ENCODE measurements at places on chromosomes 16 and 17.

DNA sequence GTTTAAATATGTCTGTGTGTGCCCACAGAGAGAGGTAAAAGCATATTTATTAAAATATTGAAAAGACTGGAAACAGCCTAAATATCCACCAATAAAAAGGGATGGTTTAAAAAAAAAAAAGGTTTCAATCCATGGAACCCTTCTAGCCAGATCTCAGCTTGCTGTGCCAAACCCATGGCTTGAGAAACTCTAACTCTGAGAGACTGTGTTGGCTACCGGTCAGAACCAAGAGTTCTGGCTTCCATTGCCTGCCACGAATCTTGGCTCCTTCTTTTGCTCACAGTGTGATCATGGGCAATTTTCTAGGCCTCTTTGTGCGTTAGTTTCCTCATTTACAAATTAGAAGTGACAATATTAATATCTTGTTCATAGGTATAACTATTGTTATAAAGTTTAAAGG, 201.3 kb upstream of the IRX3 start:
- no peak for DNase-seq

GRCh38 chr17:44144966-44145739, 3.4 kb downstream of the HROB start:
- no peak for DNase-seq

GRCh38 chr17:27544350-27545131, 86.4 kb upstream of the LGALS9 start:
- DNase-seq = no peak

- DNase-seq = no peak
Observed at GRCh38 chr17:31327534-31328159, 6.2 kb upstream of the EVI2A start.

DNA sequence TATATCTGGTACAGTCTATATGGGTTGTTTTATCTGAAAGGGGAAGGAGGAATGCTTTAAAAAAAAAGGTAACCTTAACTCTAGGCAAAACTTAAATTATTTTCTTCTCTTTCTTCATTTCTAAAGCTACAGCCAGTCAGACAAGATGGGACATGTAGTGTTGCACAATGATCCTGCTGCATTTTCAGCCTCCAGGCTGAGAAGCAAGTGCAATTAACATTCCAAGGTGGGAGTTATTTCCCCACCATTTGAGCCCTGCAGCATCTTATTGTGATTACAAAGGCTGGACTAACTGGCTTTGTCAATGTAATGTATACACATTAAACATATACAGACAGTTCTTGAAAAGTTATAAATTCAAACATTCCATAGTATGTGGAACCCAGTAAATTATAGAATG, 22.6 kb upstream of the NF1 start:
- no peak for DNase-seq

Measured in stimulated activated CD8-positive, alpha-beta memory T cell treated with anti-CD3 and anti-CD28 coated beads, Interleukin-7, amount 100 ng/mL, for 1 hour (primary cell).